ENCODE measurements at places on chromosomes 4 and X. TPM values are rescaled to one million over a fixed set of nuclear protein-coding genes. Genes with fewer than 3 reads are reported as not detected.

The BMPR1B gene
- 7.5 TPM for polyA plus RNA-seq

The AMBN gene
- 0.21 TPM for polyA plus RNA-seq

The PHOX2B gene
- 0.20 TPM for polyA plus RNA-seq

The GDPD2 gene
- not detected for polyA plus RNA-seq

The ALPK1 gene
- polyA plus RNA-seq, result 5.2 TPM

Data from testis (tissue), 5 donors.